ENCODE measurements at places on chromosomes 1 and 21. TPM values are rescaled to one million over a fixed set of nuclear protein-coding genes. Genes with fewer than 3 reads are reported as not detected.
A peak's percentile ranks its signal among the peaks of the same experiment; 100 is the strongest.

The C1orf185 gene
- not detected for total RNA-seq

The FAM72D gene
- total RNA-seq, result under 0.01 TPM

The RGS1 gene
- total RNA-seq, result not detected

- H3K36me3 ChIP-seq, result no peaks in the 10 kb centered on the region
- H3K27ac ChIP-seq, result no peak overlapping the region
These were observed 354.6 kb downstream of the SEC16B start for GRCh38 chr1:177615251-177615650.

- H3K4me1 ChIP-seq, result peaks cover 4% of the 10 kb centered on the region
- H3K36me3 ChIP-seq, result no peaks in the 10 kb centered on the region
- no peak within 1 kb of the TSS for H3K27ac ChIP-seq
- DNase-seq, result peak; percentile 100
These were observed at the start of gene EFNA3 for GRCh38 chr1:155078469-155079209. EFNA3 (plus strand) TSS chr1:155078837; CDS start chr1:155078942, 105 bp downstream.

DNA sequence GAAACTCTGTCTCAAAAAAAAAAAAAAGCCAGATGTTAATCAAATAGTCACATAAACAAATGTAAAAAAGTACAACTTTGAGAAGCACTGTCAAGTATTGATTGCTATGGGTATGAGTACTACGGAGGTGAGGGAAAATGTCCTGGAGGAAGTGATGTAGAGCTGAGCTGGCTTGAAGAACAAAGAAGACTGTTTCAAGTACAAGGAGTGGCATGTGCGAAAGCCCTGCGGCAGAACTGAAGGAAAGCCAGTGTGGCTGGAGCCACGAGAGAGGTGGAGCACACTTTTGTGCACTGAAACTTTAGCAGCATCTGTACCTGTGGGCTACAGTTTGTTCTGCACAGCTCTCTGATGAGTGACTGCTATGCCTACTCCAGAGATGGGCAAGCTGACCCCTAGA lies 5.4 kb upstream of the RPS6KA1 start:
- H3K4me1 ChIP-seq, result no peaks in the 10 kb centered on the region
- no peak overlapping the region for H3K4me3 ChIP-seq
- peak; percentile 31 for DNase-seq
- H3K27me3 ChIP-seq, result peaks cover 11% of the 10 kb centered on the region

- no peaks in the 10 kb centered on the region for H3K36me3 ChIP-seq
- no peak overlapping the region for H3K4me3 ChIP-seq
- no peaks in the 10 kb centered on the region for H3K27me3 ChIP-seq
- H3K4me1 ChIP-seq, result no peaks in the 10 kb centered on the region
- no peak overlapping the region for H3K27ac ChIP-seq
These were observed 124.4 kb upstream of the CACYBP start for GRCh38 chr1:174875306-174875705.

GRCh38 chr1:43711524-43712386 lies 4.4 kb downstream of the ST3GAL3 start:
- H3K27ac ChIP-seq, result peak overlapping the region; percentile 95
- H3K4me3 ChIP-seq, result peak overlapping the region; percentile 34
- H3K27me3 ChIP-seq, result no peaks in the 10 kb centered on the region
- H3K36me3 ChIP-seq, result peaks cover 7% of the 10 kb centered on the region
